Stimulated activated CD4-positive, alpha-beta T cell treated with anti-CD3 and anti-CD28 coated beads, TNF-alpha, amount 100 ng/mL, for 24 hours (primary cell): ENCODE measurements at places on chromosomes 11 and 22.

- DNase-seq, result peak; percentile 61
Observed at GRCh38 chr11:66289548-66290329, 796 bp upstream of the YIF1A start.

- DNase-seq, result no peak
Observed at GRCh38 chr11:120612513-120613263, 101.1 kb downstream of the GRIK4 start.

- no peak for DNase-seq
Observed at GRCh38 chr11:5293028-5293427, 8.7 kb downstream of the OR51B4 start.

GRCh38 chr11:106728379-106728778 lies 289.9 kb downstream of the GUCY1A2 start:
- no peak for DNase-seq
